NCI-H187 treated with DMSO at 0.1 percent for 48 hours (cell line): ENCODE measurements at places on chromosomes 3 and 15.

DNA sequence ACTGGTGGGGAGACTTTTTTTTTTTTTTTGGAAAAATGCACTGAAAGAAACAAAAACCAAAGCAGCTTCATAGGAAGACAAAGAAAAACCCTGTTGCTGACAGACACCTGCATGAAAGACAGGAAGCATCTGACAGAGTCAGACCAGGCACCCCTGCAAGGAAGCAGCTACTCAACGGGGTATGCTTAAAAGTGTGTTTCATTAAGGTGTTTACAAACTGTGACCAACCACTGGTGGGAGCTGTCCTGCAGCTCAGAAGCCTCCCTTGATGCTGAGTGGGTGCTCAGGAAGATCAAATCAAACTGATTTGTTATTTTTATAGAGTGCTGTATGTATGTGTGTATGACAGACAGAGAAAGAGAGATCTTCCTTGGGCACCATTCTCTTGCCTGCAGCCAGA lies 34.7 kb upstream of the AGBL1 start:
- DNase-seq: no peak

GRCh38 chr3:62248734-62249483 lies 124.4 kb downstream of the FEZF2 start:
- DNase-seq: no peak

- DNase-seq: no peak
Observed at GRCh38 chr3:64073158-64073761, 50.0 kb upstream of the PSMD6 start.

GRCh38 chr15:96276438-96277210 lies 53.9 kb upstream of the NR2F2 start:
- no peak for DNase-seq

DNA sequence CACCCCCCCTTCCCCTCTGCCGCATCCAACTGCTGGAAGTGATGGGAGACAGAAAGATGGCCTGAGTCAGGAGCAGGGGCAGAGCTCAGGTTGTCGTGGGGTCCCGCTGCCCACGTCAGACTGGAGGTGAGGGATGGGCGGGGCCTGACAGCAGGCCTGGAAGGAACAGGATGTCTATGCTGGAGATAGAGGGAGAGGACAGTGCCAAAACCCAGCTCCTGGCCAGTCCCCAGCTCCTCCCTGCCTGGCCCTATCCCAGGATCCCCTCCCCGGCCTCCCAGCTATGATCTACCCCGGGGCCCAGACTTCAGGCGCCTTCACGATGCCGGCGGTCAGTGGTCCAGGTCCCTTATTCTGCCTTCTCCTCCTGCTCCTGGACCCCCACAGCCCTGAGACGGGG lies at the start of gene LMAN1L:
LMAN1L (plus strand) TSS at position 303 of the 400 bp plus-strand sequence; CDS start at position 323, 20 bp downstream.
- DNase-seq: no peak
